ENCODE measurements at places on chromosomes 7 and 10.

GRCh38 chr10:132065491-132066105, at the start of gene JAKMIP3:
Gene JAKMIP3 (plus strand): TSS chr10:132065946. CDS start chr10:132104809, 38,863 bp downstream.
- no peaks in the 10 kb centered on the region for H3K4me1 ChIP-seq
- H3K36me3 ChIP-seq: no peaks in the 10 kb centered on the region
- no peak for DNase-seq
- no peak within 1 kb of the TSS for H3K4me3 ChIP-seq
- H3K27ac ChIP-seq: no peak within 1 kb of the TSS

DNA sequence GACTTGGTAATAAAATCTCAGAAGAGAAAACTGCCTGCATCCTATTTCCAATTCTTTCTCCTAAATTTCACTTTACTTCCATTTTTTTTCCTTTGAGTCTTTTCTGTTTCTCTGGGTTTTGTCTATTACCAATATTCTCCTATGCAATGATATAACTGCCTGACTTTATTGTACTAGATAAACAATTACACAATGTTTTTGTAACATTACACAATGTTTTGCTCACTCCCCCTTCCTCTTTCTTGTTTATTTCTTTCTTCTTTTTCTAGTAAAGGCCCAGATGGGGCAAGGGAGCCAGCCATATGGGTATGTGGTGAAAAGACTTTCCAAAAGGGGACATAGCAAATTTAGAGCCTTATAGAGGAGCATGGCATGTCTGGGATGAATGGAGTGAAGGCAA, 278.7 kb upstream of the PHYHIPL start:
- H3K4me1 ChIP-seq: no peaks in the 10 kb centered on the region
- no peak overlapping the region for H3K27ac ChIP-seq
- no peaks in the 10 kb centered on the region for H3K27me3 ChIP-seq
- DNase-seq: no peak

- no peaks in the 10 kb centered on the region for H3K36me3 ChIP-seq
- H3K27me3 ChIP-seq: no peaks in the 10 kb centered on the region
- peaks cover 63% of the 10 kb centered on the region for H3K4me1 ChIP-seq
- no peak overlapping the region for H3K4me3 ChIP-seq
- DNase-seq: no peak
- no peak overlapping the region for H3K27ac ChIP-seq
Observed at GRCh38 chr7:74275401-74275881, 13.8 kb upstream of the CLIP2 start.

DNA sequence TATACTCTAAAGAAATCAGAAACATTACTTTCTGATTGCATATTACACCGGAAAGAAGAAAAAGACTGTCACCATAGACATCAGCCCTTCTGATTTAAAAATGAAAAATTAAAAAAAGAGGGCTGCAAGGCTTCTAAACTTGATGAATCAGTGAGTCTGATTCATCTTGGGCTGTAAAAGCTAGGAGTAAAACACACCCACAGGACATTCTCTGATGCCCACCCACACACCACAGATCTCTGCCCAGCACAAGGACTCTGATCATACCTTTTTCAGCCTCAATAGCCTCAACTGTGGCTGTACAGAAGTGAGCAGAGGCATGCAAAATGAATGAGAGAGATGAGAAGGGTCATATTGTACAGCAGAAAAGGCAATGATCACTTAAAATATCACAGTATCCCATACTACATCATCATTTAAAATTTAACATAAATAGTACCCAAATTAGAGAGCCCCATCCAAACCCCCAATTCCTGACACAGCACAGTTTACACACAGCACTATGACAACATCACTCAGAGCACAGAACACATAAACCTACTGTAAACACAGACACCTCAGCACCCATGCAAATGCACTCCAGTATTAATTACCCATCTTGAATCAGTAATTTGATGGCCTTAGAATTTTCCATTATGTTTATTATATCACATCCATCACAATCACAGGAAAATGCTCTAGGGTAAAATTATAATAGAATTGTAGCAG, 6.4 kb upstream of the MSS51 start:
- H3K36me3 ChIP-seq: peaks cover 15% of the 10 kb centered on the region
- no peak overlapping the region for H3K27ac ChIP-seq
- DNase-seq: no peak

- DNase-seq: no peak
- H3K27ac ChIP-seq: no peak overlapping the region
- H3K36me3 ChIP-seq: peaks cover 11% of the 10 kb centered on the region
Observed at GRCh38 chr10:49474901-49475300, 64.0 kb downstream of the ERCC6 start.

- DNase-seq: no peak
- H3K36me3 ChIP-seq: peaks cover 3% of the 10 kb centered on the region
- H3K4me3 ChIP-seq: no peak overlapping the region
- peaks cover 13% of the 10 kb centered on the region for H3K4me1 ChIP-seq
- H3K27me3 ChIP-seq: no peaks in the 10 kb centered on the region
- no peak overlapping the region for H3K27ac ChIP-seq
Observed at GRCh38 chr7:140475747-140476333, 3.5 kb downstream of the MKRN1 start.

DNA sequence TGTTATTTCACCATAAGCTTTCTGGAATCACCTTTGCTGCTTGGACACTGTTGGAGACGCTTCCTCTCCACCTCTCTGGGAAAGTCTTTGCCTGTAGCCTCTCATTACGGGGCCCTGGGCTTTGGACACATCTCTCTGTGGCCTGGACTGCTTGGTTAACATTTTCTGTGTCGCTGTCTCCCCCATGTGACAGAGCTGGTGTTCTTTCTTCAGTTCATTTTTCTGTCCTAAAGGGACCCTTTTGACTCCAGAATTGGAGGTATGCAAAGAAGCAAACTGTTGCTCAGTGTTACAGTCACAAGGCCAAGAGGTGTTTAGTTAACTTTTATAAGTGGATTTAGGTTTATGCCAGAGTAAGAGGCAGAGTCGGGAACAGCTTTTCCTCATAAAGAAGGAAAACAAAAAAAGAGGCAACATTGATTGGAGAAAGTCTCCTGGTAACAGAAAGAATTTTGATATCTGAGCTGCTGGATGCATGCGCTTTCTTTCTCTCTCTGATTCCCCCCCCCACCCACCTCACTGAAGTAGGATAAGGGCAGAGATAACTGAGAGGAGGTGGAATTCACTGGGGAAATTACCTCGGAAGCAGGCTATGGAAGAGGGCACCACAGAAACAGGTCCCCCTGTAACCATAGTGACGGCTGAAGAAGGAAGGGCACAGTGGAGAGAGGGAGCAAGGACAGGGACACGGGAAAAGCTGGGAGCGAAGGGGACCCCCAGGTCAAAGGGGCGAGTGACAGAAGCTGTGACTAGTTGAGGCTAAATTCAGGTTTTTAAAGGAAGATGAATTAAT, 57.8 kb downstream of the LGI1 start:
- no peak overlapping the region for H3K27ac ChIP-seq
- H3K27me3 ChIP-seq: no peaks in the 10 kb centered on the region
- H3K36me3 ChIP-seq: no peaks in the 10 kb centered on the region
- no peak for DNase-seq
- no peaks in the 10 kb centered on the region for H3K4me1 ChIP-seq

DNA sequence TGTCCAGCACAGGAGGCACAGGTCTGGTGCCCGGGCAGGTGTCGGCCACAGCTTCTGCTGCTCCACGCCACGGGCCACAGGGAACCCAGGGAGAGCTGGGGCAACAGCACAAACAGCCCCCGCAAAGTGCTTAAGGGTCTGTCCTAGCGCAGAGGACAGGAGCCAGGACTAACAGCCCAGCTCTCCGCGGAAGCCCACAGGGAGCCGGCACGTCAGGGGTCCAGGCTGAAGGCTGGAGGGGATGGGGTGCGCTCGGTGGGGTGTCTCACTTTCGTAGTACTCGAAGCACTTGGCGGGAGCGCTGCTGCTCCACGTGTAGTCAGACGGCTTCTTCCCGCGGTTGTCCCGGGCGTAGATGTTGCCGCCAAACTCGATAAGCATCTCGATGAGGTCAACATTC, 24.9 kb downstream of the ASB13 start:
- H3K36me3 ChIP-seq: no peaks in the 10 kb centered on the region
- peaks cover 10% of the 10 kb centered on the region for H3K4me1 ChIP-seq
- no peak overlapping the region for H3K4me3 ChIP-seq
- no peaks in the 10 kb centered on the region for H3K27me3 ChIP-seq
- H3K27ac ChIP-seq: no peak overlapping the region
- DNase-seq: no peak

- H3K36me3 ChIP-seq: no peaks in the 10 kb centered on the region
- H3K27ac ChIP-seq: no peak overlapping the region
- H3K4me1 ChIP-seq: no peaks in the 10 kb centered on the region
- H3K4me3 ChIP-seq: no peak overlapping the region
- no peaks in the 10 kb centered on the region for H3K27me3 ChIP-seq
Observed at GRCh38 chr10:53356616-53357349, 584.2 kb upstream of the MBL2 start.

- no peak overlapping the region for H3K27ac ChIP-seq
- no peak for DNase-seq
- H3K4me3 ChIP-seq: no peak overlapping the region
- no peaks in the 10 kb centered on the region for H3K4me1 ChIP-seq
Observed at GRCh38 chr7:19133886-19134285, 11.3 kb downstream of the FERD3L start.

GRCh38 chr7:49597805-49598204, 175.6 kb upstream of the VWC2 start:
- DNase-seq: no peak
- H3K4me1 ChIP-seq: no peaks in the 10 kb centered on the region
- no peak overlapping the region for H3K4me3 ChIP-seq

GRCh38 chr10:69352569-69353264, 64.0 kb downstream of the TACR2 start:
- DNase-seq: no peak
- H3K27me3 ChIP-seq: no peaks in the 10 kb centered on the region
- peaks cover 12% of the 10 kb centered on the region for H3K36me3 ChIP-seq
- no peak overlapping the region for H3K4me3 ChIP-seq
- H3K4me1 ChIP-seq: peaks cover 7% of the 10 kb centered on the region

DNA sequence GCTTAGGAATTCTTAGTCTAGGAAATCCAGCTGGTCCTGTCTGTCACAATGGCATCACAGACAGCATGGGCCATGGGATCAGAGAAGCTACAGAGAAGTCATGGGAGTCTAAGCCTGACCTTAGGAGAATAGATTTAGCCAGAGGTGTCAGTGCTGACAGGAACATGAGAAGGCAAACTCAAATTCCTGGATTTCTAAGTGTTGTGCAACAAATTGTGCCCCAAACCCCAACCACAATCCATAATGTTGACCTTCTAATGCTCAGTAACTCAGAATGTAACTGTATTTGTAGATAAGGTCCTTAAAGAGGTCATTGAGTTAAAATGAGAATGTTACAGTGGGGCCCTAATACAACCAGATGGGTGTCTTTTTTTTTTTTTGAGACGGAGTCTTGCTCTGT, 95.9 kb upstream of the RHOBTB1 start:
- H3K27ac ChIP-seq: no peak overlapping the region
- no peak for DNase-seq
- H3K4me1 ChIP-seq: no peaks in the 10 kb centered on the region
- H3K4me3 ChIP-seq: no peak overlapping the region
- no peaks in the 10 kb centered on the region for H3K27me3 ChIP-seq
- no peaks in the 10 kb centered on the region for H3K36me3 ChIP-seq

DNA sequence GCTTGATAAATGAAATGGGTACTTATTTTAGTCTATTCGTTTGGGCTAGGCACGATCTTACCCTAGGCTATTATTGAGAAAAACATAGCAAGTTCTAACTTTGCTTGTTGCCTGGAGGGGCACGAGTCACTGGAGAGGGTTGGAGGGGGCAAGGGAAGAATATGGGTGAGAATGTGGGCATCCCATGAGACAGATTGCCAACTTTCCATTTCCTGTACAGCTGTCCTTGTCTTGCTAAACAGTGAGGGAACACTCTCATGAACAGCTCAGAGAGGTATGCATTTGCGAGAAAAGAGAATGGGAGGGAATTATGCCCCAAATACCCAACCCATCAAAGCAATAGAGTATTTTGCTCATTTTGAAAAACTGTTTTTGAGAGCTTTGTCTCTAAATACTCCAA, 9.2 kb downstream of the CDHR3 start:
- no peak overlapping the region for H3K4me3 ChIP-seq
- DNase-seq: no peak
- no peak overlapping the region for H3K27ac ChIP-seq
- no peaks in the 10 kb centered on the region for H3K36me3 ChIP-seq
- no peaks in the 10 kb centered on the region for H3K27me3 ChIP-seq

- H3K4me3 ChIP-seq: no peak overlapping the region
- DNase-seq: no peak
- no peak overlapping the region for H3K27ac ChIP-seq
- H3K4me1 ChIP-seq: no peaks in the 10 kb centered on the region
- no peaks in the 10 kb centered on the region for H3K36me3 ChIP-seq
- no peaks in the 10 kb centered on the region for H3K27me3 ChIP-seq
Observed at GRCh38 chr7:156203923-156204322, 391.7 kb upstream of the SHH start.

- H3K27ac ChIP-seq: no peak overlapping the region
- no peak for DNase-seq
- H3K36me3 ChIP-seq: no peaks in the 10 kb centered on the region
- no peak overlapping the region for H3K4me3 ChIP-seq
Observed at GRCh38 chr10:121536310-121536913, 61.8 kb downstream of the FGFR2 start.

- no peaks in the 10 kb centered on the region for H3K27me3 ChIP-seq
- H3K4me3 ChIP-seq: no peak overlapping the region
- H3K4me1 ChIP-seq: no peaks in the 10 kb centered on the region
- no peaks in the 10 kb centered on the region for H3K36me3 ChIP-seq
- no peak overlapping the region for H3K27ac ChIP-seq
Observed at GRCh38 chr7:18532813-18533212, 37.3 kb downstream of the HDAC9 start.

DNA sequence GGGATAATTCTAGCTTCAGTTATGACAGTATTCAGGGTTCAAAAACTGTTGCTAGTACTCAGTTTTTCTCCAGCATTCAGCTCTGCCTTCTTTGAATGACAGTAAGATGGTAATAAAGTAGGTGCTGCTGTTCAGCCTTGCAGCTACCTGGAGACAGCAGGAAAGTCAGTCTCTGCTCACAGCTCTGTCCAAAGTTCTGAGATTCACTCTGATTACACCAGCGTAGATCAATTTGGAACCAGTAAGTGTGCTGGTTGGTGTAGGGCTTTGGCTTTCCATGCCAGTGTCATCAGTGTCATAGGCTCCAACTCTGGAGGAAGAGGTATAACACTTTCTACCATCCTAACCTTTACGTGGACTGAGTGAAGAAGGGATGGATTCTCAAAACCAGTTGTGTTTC, 26.2 kb downstream of the STK17A start:
- peaks cover 11% of the 10 kb centered on the region for H3K4me1 ChIP-seq
- DNase-seq: no peak
- no peak overlapping the region for H3K4me3 ChIP-seq
- H3K27me3 ChIP-seq: no peaks in the 10 kb centered on the region
- no peak overlapping the region for H3K27ac ChIP-seq

DNA sequence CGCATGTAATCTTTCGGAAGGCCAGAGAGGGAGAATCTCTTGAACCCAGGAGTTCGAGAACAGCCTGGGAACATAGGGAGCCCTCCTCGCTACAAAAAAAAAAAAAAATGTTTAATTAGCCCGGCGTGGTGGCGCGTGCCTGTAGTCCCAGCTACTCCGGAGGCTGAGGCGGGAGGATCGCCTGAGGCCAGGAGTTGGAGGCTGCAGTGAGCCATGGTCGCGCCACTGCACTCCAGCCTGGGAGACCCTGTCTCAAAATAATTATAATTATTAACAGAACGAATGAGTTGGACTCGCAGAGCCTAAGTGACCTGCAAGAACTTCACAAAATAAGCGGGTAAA, 794 bp downstream of the PCGF6 start:
- peak overlapping the region; percentile 82 for H3K27ac ChIP-seq
- H3K27me3 ChIP-seq: no peaks in the 10 kb centered on the region
- DNase-seq: no peak
- 0 out of 2 replicates have a peak, but pooled peaks cover 2% of the 10 kb centered on the region for H3K36me3 ChIP-seq
